GM23338 (cell line): ENCODE measurements at places on chromosomes 3 and 15. TPM values are rescaled to one million over a fixed set of nuclear protein-coding genes. Genes with fewer than 3 reads are reported as not detected.

The LRRIQ4 gene
- total RNA-seq: not detected in 2 replicates

The SST gene
- total RNA-seq: not detected in 2 replicates

The ARGFX gene
- not detected in 2 replicates for total RNA-seq

The CCDC191 gene
- 0.89 and 2.0 TPM in 2 replicates for total RNA-seq

The VWA5B2 gene
- total RNA-seq: 0.66 TPM in 1 of 2 replicates, not detected in the other

The TMIE gene
- 0.16 and 1.2 TPM in 2 replicates for total RNA-seq

The CCR5 gene
- not detected in 2 replicates for total RNA-seq

The CIB2 gene
- total RNA-seq: 62.6 and 64.4 TPM in 2 replicates

The MCTP2 gene
- 5.5 and 6.1 TPM in 2 replicates for total RNA-seq

The ABHD2 gene
- 15.2 and 15.7 TPM in 2 replicates for total RNA-seq

The GOLGA8O gene
- total RNA-seq: not detected in 2 replicates
